ENCODE measurements at places on chromosomes 2 and 18. TPM values are rescaled to one million over a fixed set of nuclear protein-coding genes. Genes with fewer than 3 reads are reported as not detected.

- no peak for DNase-seq
- no peaks in the 10 kb centered on the region for H3K36me3 ChIP-seq
- peaks cover 36% of the 10 kb centered on the region for H3K4me1 ChIP-seq
- no peak overlapping the region for H3K4me3 ChIP-seq
Observed at GRCh38 chr18:36568487-36568886, 260.3 kb downstream of the TPGS2 start.

DNA sequence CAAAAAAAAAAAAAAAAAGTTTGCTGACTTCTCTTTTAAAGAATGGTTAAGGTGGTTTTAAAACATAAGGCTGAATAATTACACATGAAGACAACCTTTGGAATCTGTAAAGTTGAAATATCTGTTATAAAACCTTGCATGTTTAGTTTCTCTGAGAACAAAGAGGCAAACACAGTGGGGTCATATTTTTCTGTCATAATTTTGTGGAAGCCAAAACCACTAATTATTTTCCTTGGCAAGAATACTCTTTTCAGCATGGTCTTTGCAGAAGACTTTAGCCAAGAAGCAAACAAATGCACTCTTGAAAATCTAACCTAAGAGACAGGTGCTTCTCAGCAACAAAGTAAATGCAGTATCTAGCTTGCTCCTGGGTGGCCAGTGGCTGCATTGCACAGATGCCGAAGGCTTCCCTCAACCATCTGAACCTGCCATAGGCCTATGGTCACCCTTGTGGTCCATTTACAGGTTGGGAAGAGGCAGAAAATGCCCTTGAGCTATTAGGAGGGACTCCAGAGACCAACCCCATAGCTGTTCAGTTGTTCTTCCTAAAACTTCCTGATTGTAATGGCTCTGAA, 44.8 kb downstream of the ZAP70 start:
- H3K4me3 ChIP-seq: no peak overlapping the region
- peaks cover 15% of the 10 kb centered on the region for H3K36me3 ChIP-seq
- H3K27ac ChIP-seq: no peak overlapping the region
- H3K27me3 ChIP-seq: no peaks in the 10 kb centered on the region
- DNase-seq: no peak

DNA sequence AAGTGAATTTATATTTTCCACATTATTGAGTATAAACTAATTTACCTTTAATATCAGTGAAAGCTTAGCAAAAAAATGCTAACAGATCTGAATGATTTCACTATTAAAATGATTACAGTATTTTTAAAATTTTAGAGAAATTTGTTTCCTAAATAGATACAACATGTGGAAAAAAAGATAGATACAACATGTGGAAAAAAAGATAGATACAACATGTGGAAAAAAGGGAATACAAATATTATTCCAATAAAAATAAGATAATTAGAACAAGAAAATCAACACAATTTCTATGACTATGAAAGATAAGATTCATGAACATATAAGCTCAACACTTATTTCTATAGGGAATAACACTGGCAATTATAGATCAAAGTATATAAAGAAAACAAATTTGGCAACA, 865.9 kb upstream of the VRK2 start:
- no peaks in the 10 kb centered on the region for H3K27me3 ChIP-seq
- H3K27ac ChIP-seq: no peak overlapping the region
- DNase-seq: no peak
- H3K4me1 ChIP-seq: no peaks in the 10 kb centered on the region
- no peaks in the 10 kb centered on the region for H3K36me3 ChIP-seq

GRCh38 chr18:25284861-25285550, 67.0 kb downstream of the ZNF521 start:
- peaks cover 11% of the 10 kb centered on the region for H3K4me1 ChIP-seq
- H3K27ac ChIP-seq: no peak overlapping the region
- no peak for DNase-seq
- H3K27me3 ChIP-seq: no peaks in the 10 kb centered on the region
- no peak overlapping the region for H3K4me3 ChIP-seq

DNA sequence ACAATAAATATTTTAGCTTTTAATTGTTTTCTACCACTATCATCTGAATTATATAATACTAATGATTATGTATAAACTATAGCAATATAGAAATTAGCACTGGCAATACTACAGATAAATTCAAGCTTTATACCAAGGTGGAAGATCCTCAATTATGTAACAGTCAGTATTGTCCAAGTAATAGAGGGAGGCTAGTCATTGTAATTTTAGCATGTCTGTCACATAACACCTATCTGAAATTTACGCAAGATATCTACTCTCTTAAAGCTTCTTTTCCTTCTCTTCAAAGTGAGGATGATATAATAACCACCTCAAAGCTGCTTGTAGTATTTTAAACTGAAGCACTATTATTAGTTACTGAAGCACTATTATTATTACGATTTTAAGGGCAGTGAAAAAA, 12.2 kb downstream of the KCNJ3 start:
- H3K36me3 ChIP-seq: no peaks in the 10 kb centered on the region
- no peak overlapping the region for H3K4me3 ChIP-seq
- no peaks in the 10 kb centered on the region for H3K27me3 ChIP-seq
- no peak overlapping the region for H3K27ac ChIP-seq
- no peak for DNase-seq

DNA sequence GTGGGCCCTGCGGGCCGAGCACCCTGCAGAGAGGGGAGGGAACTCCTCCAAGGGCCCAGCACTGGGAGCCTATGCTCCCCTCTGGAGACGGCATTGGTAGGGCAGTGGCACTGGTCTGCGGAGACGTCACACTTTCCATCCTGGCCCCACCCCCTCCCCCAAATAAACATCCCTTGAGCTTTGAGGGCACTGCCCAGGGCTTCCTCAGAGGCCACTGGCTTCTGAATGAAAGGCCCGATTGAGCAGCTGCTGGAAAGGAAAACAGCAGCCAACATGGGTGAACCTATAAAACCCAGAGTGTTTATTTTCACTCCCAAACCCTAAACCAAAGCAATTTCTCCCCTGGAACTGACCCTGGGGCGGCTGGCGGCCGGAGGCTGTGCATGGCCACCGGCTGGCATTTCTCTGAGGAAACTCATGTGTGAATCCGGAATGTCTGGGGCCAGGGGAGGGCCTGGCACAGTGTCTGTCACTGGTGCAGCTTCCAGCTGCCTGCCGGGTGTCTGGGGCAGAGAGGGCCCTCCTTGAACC, 138.9 kb downstream of the DYSF start:
- H3K4me3 ChIP-seq: no peak overlapping the region
- peaks cover 76% of the 10 kb centered on the region for H3K4me1 ChIP-seq
- no peaks in the 10 kb centered on the region for H3K36me3 ChIP-seq

- H3K27ac ChIP-seq: no peak overlapping the region
- no peak overlapping the region for H3K4me3 ChIP-seq
- no peaks in the 10 kb centered on the region for H3K36me3 ChIP-seq
- H3K27me3 ChIP-seq: no peaks in the 10 kb centered on the region
Observed at GRCh38 chr18:7904529-7904928, 337.4 kb downstream of the PTPRM start.

GRCh38 chr2:73203055-73203681, 794 bp downstream of the NOTO start:
- H3K4me3 ChIP-seq: no peak overlapping the region
- peaks cover 97% of the 10 kb centered on the region for H3K27me3 ChIP-seq
- DNase-seq: no peak
- H3K4me1 ChIP-seq: peaks cover 7% of the 10 kb centered on the region
- H3K36me3 ChIP-seq: no peaks in the 10 kb centered on the region
- H3K27ac ChIP-seq: no peak overlapping the region

- no peak overlapping the region for H3K4me3 ChIP-seq
- no peaks in the 10 kb centered on the region for H3K4me1 ChIP-seq
- no peaks in the 10 kb centered on the region for H3K27me3 ChIP-seq
- H3K27ac ChIP-seq: no peak overlapping the region
Observed at GRCh38 chr2:191109888-191110287, 40.9 kb downstream of the STAT4 start.

- no peak overlapping the region for H3K27ac ChIP-seq
- H3K27me3 ChIP-seq: no peaks in the 10 kb centered on the region
- no peaks in the 10 kb centered on the region for H3K36me3 ChIP-seq
- DNase-seq: no peak
- no peak overlapping the region for H3K4me3 ChIP-seq
Observed at GRCh38 chr2:234823196-234823876, 128.5 kb upstream of the SH3BP4 start.

The GALNT5 gene
- total RNA-seq: 0.20 TPM

The CAPN14 gene
- 0.47 TPM for total RNA-seq

Measured in neural crest cell (in vitro differentiated cells).